ENCODE measurements at places on chromosomes 4 and X. TPM values are rescaled to one million over a fixed set of nuclear protein-coding genes. Genes with fewer than 3 reads are reported as not detected.

XK gene
- 1.2 TPM for polyA plus RNA-seq

GAGE2A gene
- not detected for polyA plus RNA-seq

AR gene
- polyA plus RNA-seq, result 0.34 TPM

FAM53A gene
- polyA plus RNA-seq, result 2.7 TPM

TCP11X2 gene
- 0.54 TPM for polyA plus RNA-seq

PNMA6A gene
- polyA plus RNA-seq, result 0.91 TPM

ETDA gene
- not detected for polyA plus RNA-seq

MAMLD1 gene
- polyA plus RNA-seq, result 3.9 TPM

SLC6A14 gene
- polyA plus RNA-seq, result 0.07 TPM

PLAC1 gene
- polyA plus RNA-seq, result not detected

GPR143 gene
- polyA plus RNA-seq, result 1.9 TPM

DCHS2 gene
- 0.04 TPM for polyA plus RNA-seq

PAGE2B gene
- not detected for polyA plus RNA-seq

VCX3A gene
- polyA plus RNA-seq, result 0.30 TPM

XKRX gene
- polyA plus RNA-seq, result 0.35 TPM

CYBB gene
- 0.80 TPM for polyA plus RNA-seq

FATE1 gene
- not detected for polyA plus RNA-seq

PAGE4 gene
- not detected for polyA plus RNA-seq

SMPX gene
- 0.09 TPM for polyA plus RNA-seq

MAGEA4 gene
- not detected for polyA plus RNA-seq

HERC6 gene
- 6.2 TPM for polyA plus RNA-seq

EPGN gene
- polyA plus RNA-seq, result not detected

NMU gene
- not detected for polyA plus RNA-seq

NUDT9 gene
- 64.4 TPM for polyA plus RNA-seq

AFAP1 gene
- polyA plus RNA-seq, result 3.2 TPM

USP51 gene
- polyA plus RNA-seq, result 2.2 TPM

PNMA5 gene
- not detected for polyA plus RNA-seq

IL3RA gene
- 5.8 TPM for polyA plus RNA-seq

MAGEA12 gene
- polyA plus RNA-seq, result not detected

YY2 gene
- 0.85 TPM for polyA plus RNA-seq

SATL1 gene
- 0.05 TPM for polyA plus RNA-seq

FMR1NB gene
- 0.19 TPM for polyA plus RNA-seq

TMEM35A gene
- polyA plus RNA-seq, result 0.34 TPM

AKAP14 gene
- polyA plus RNA-seq, result not detected

RHOXF2 gene
- polyA plus RNA-seq, result not detected

TREX2 gene
- 0.89 TPM for polyA plus RNA-seq

FGD1 gene
- polyA plus RNA-seq, result 3.0 TPM

MAOB gene
- 15.1 TPM for polyA plus RNA-seq

NDNF gene
- 0.40 TPM for polyA plus RNA-seq

PPA2 gene
- 56.3 TPM for polyA plus RNA-seq

UGT2A1 gene
- polyA plus RNA-seq, result not detected

CEP135 gene
- 1.3 TPM for polyA plus RNA-seq

GUCY1A1 gene
- 8.1 TPM for polyA plus RNA-seq

MAGEB10 gene
- polyA plus RNA-seq, result not detected

ARR3 gene
- not detected for polyA plus RNA-seq

CCDC120 gene
- 8.2 TPM for polyA plus RNA-seq

GAGE12H gene
- not detected for polyA plus RNA-seq

KDR gene
- 6.0 TPM for polyA plus RNA-seq

AREG gene
- polyA plus RNA-seq, result 0.23 TPM

TRIM61 gene
- 0.11 TPM for polyA plus RNA-seq

TMSB15A gene
- 2.0 TPM for polyA plus RNA-seq

All from pancreas (tissue), 10 donors.